Activated CD4-positive, alpha-beta T cell treated with anti-CD3 and anti-CD28 coated beads, Interleukin-2, amount 10 ng/mL, durations not matched to agents 24 days and 14 days (primary cell): ENCODE measurements at places on chromosomes 3 and 15. TPM values are rescaled to one million over a fixed set of nuclear protein-coding genes. Genes with fewer than 3 reads are reported as not detected.

- peaks cover 30% of the 10 kb centered on the region for H3K27me3 ChIP-seq
- H3K27ac ChIP-seq, result no peak overlapping the region
- no peak for DNase-seq
- H3K4me1 ChIP-seq, result no peaks in the 10 kb centered on the region
- no peaks in the 10 kb centered on the region for H3K36me3 ChIP-seq
Observed at GRCh38 chr15:100757661-100758060, 122.0 kb upstream of the ALDH1A3 start.

Gene GADL1
- total RNA-seq, result not detected in 2 replicates

DNA sequence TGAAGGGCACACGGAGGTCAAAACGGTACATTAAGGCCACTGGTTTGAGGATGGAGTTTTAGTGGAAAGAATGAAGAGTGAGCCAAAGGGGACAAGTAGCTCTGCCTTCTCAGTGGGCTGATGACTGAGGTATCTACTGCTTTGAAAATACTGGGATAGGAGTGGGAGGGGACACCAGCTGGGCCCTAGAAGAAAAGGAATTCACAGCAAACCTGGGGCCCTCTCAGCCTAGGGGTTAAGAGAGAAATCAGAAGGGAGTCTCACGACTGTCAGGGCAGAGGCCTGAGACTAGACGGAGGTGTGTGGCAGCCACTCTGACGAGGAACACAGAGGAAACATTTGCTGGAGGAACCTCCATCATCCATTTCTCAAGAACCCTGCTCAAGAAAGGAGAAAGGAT lies 75.1 kb downstream of the TNIK start:
- H3K4me1 ChIP-seq, result peaks cover 14% of the 10 kb centered on the region
- no peak overlapping the region for H3K27ac ChIP-seq
- no peak overlapping the region for H3K4me3 ChIP-seq
- no peak for DNase-seq
- no peaks in the 10 kb centered on the region for H3K36me3 ChIP-seq

DNA sequence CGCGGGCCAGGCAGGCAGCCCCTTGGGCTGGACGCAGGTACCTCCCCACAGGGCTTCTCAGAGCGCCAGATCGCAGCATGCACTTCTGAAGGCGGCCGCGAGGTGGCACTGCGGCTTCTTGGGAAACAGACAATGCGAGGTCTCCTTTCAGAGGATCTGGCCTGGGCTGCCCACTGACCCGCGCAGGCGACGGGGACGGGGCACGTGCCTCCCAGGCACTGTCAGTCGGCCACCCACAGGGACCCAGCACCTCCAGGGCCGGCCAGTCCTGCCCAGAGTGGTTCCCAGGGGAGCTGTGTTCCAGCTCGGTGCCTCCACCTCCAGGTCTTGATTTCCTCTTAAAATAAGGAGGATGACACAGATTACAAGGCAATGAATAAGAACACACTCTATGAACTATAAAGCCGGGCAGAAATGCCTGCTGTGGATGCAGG lies 24.4 kb upstream of the TXNRD3 start:
- DNase-seq, result peak; percentile 93
- peaks cover 19% of the 10 kb centered on the region for H3K27me3 ChIP-seq
- no peaks in the 10 kb centered on the region for H3K36me3 ChIP-seq
- no peak overlapping the region for H3K4me3 ChIP-seq

DNA sequence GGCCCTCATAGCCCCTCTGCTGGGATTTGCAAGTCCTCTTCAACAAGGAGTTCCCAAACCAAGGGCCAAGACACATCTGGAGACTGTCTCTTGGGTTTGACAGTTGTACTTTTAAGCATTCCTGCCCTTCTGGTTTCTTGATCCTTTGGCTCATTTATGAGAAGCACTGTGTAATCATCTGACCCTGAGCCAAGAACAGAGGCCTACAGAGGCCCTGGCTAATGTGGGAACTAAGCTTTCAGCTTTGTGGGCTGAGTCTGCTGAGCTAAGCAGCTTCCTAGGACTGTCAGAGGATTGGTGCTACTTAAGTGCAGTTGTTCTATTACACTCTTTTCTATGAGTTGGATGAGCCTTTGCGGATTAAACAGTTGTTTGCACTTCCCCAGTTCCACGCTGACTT lies 178.3 kb downstream of the KBTBD8 start:
- H3K27ac ChIP-seq, result no peak overlapping the region
- H3K4me3 ChIP-seq, result no peak overlapping the region
- H3K27me3 ChIP-seq, result no peaks in the 10 kb centered on the region
- no peak for DNase-seq

- DNase-seq, result peak; percentile 53
- no peak overlapping the region for H3K27ac ChIP-seq
- H3K36me3 ChIP-seq, result no peaks in the 10 kb centered on the region
- H3K27me3 ChIP-seq, result peaks cover 41% of the 10 kb centered on the region
- H3K4me1 ChIP-seq, result peaks cover 40% of the 10 kb centered on the region
Observed at GRCh38 chr15:101496198-101496986, 6.9 kb upstream of the PCSK6 start.

DNA sequence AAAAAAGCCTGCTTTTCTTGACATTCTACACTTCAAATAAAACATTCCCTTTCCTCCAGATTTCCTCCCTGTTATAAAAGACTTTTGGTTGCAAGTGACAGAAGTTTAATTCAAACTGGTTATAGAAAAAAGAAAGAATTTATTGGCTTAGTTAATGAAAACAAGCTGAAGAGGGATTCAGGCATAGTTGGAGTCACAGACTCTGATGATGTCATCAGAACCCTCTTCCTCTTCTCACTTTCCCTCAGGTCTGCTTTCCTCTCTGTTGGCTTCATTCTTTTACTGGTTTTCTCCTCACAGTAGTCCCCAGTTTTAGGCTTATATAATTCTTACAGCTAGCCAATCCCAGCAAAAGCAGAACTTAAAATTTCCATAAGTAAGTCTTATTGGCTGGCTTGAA lies 32.0 kb upstream of the MBNL1 start:
- peak; percentile 50 for DNase-seq
- no peaks in the 10 kb centered on the region for H3K27me3 ChIP-seq
- peaks cover 56% of the 10 kb centered on the region for H3K4me1 ChIP-seq
- H3K36me3 ChIP-seq, result peaks cover 5% of the 10 kb centered on the region
- peak overlapping the region; percentile 30 for H3K4me3 ChIP-seq
- peak overlapping the region; percentile 59 for H3K27ac ChIP-seq

DNA sequence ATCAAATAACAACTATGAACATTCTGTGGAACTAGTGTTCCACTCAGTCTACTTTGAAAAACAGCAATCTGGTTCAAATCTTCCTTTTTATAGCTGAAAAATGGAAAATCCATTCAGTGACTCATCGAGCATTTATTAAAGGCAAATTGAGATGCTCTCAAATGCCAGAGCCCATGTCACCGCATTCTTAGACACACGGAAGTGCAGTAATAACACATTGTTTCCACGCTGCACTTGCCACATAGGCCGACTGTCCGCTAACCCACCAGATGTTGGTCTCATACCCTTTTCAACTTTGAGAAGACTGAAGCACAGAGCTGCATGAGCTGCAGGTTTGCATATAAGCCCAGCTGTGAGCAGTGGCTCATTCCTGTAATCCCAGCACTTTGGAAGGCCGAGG lies 95.9 kb downstream of the TMEM266 start:
- H3K4me3 ChIP-seq, result no peak overlapping the region
- DNase-seq, result no peak
- H3K27ac ChIP-seq, result no peak overlapping the region

- H3K4me3 ChIP-seq, result no peak overlapping the region
- peaks cover 11% of the 10 kb centered on the region for H3K27me3 ChIP-seq
- DNase-seq, result no peak
- no peaks in the 10 kb centered on the region for H3K36me3 ChIP-seq
Observed at GRCh38 chr15:83904107-83905040, 250.5 kb downstream of the ADAMTSL3 start.

Gene PCNP
- 190 and 205 TPM in 2 replicates for total RNA-seq

GRCh38 chr3:183515968-183516851 lies 39.3 kb downstream of the KLHL6 start:
- peaks cover 67% of the 10 kb centered on the region for H3K4me1 ChIP-seq
- H3K27me3 ChIP-seq, result no peaks in the 10 kb centered on the region
- peak overlapping the region; percentile 90 for H3K27ac ChIP-seq
- H3K36me3 ChIP-seq, result peaks cover 50% of the 10 kb centered on the region
- H3K4me3 ChIP-seq, result peak overlapping the region; percentile 39

DNA sequence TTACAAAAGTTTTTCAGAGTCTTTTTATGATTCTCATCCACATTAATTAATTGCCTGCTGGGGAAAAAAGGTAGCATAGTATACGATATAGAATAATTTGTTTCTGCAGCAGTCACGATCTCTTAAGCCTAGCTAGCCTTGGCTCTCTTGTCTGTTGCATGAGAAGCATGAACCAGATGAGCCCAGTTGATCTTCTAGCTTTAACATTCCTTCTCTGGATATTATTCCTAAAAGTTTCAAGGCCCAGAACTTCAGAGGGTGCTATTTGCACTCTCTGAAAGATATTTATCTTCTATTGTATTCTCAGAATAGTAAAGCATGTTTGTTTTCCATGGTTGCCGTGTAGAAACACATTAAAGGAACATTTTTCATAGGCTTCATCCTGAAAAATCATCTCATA lies 69.3 kb downstream of the BTLA start:
- H3K27me3 ChIP-seq, result no peaks in the 10 kb centered on the region
- peak; percentile 6 for DNase-seq
- H3K4me1 ChIP-seq, result peaks cover 9% of the 10 kb centered on the region

Gene PLSCR2
- not detected in 2 replicates for total RNA-seq

Gene RNU5B-1
- total RNA-seq, result not detected in 2 replicates

Gene SLC22A14
- not detected in 2 replicates for total RNA-seq

GRCh38 chr3:44414517-44415090 lies 62.9 kb downstream of the ZNF445 start:
- H3K4me1 ChIP-seq, result no peaks in the 10 kb centered on the region
- no peak overlapping the region for H3K4me3 ChIP-seq
- H3K27ac ChIP-seq, result no peak overlapping the region
- no peak for DNase-seq

- peaks cover 5% of the 10 kb centered on the region for H3K27me3 ChIP-seq
- H3K27ac ChIP-seq, result no peak overlapping the region
- no peaks in the 10 kb centered on the region for H3K36me3 ChIP-seq
- H3K4me1 ChIP-seq, result peaks cover 5% of the 10 kb centered on the region
- no peak for DNase-seq
- H3K4me3 ChIP-seq, result no peak overlapping the region
Observed at GRCh38 chr3:115186351-115187148, 39.5 kb upstream of the ZBTB20 start.

Gene LYSMD2
- 15.4 and 15.5 TPM in 2 replicates for total RNA-seq

Gene CCK
- not detected in 2 replicates for total RNA-seq

Gene MKRN3
- total RNA-seq, result 1.5 and 2.1 TPM in 2 replicates

- peaks cover 2% of the 10 kb centered on the region for H3K4me1 ChIP-seq
- H3K27me3 ChIP-seq, result peaks cover 8% of the 10 kb centered on the region
- no peak for DNase-seq
- no peak overlapping the region for H3K27ac ChIP-seq
- peaks cover 2% of the 10 kb centered on the region for H3K36me3 ChIP-seq
Observed at GRCh38 chr3:41997702-41998550, 36.0 kb upstream of the ULK4 start.

DNA sequence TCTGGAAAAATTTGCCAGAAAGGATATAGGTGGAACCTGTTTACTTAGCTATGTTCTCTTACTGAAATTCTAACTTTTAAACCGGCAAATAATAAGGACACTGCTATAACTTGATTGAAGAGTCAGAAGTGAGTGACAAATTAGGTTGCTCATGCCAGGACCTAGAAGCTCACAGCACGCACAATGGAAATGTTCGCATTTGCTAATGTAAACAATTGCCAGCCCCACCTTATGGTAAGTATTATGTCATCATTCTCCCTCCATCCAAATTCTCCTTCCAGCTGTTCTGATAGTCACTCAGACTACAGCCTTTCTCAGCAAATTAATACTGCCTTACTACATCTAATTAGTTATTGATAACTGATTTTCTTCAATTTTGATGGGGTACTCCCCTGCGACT lies 4.8 kb upstream of the STXBP5L start:
- H3K27me3 ChIP-seq, result peaks cover 24% of the 10 kb centered on the region
- peaks cover 5% of the 10 kb centered on the region for H3K4me1 ChIP-seq
- peaks cover 1% of the 10 kb centered on the region for H3K36me3 ChIP-seq
- DNase-seq, result no peak
- H3K4me3 ChIP-seq, result no peak overlapping the region

Gene HRG
- total RNA-seq, result not detected in 2 replicates

DNA sequence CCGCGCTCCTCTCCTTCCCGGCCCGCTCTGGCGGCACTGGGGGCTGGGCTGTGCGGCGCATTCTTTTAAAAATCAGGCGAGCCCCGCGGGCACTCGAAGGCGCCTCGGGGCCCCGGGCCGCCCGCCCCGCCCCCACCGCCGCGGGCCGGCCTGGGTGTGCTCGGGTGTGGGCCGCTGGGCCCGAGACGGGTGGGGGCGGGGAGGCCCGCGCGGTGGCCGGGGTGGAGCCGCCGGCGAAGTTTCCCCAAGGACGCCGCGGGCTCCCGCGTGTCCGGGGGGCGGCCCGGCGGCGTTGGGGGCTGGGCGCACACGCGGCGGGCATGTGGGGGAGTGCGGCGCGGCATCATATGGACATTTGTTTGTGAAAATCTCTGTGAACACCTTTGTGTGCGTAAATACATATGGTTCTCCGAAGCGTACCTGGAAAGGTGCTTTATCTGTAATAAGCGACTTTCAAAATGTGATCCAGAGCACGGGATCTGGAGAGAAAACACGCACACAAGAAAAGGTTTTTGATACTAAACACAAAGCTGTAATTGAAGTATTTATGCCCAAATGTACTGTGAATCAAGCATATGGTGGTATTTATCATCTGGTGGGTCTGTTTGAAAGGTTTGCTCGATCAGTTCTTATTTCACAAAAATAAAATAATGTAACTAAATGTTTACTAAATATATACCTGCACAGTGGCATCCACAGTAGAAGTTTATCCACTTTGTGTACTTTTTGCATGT lies 612 bp upstream of the TBL1XR1 start:
- H3K4me3 ChIP-seq, result peak overlapping the region; percentile 75
- peaks cover 22% of the 10 kb centered on the region for H3K36me3 ChIP-seq
- no peak for DNase-seq

Gene ALPK3
- total RNA-seq, result 0.09 and 0.21 TPM in 2 replicates
